Cardiac fibroblast (primary cell): ENCODE measurements at places on chromosomes 7 and 10.
A peak's percentile ranks its signal among the peaks of the same experiment; 100 is the strongest.

GRCh38 chr7:3957472-3958108 lies 656.5 kb downstream of the SDK1 start:
- DNase-seq: no peak

DNA sequence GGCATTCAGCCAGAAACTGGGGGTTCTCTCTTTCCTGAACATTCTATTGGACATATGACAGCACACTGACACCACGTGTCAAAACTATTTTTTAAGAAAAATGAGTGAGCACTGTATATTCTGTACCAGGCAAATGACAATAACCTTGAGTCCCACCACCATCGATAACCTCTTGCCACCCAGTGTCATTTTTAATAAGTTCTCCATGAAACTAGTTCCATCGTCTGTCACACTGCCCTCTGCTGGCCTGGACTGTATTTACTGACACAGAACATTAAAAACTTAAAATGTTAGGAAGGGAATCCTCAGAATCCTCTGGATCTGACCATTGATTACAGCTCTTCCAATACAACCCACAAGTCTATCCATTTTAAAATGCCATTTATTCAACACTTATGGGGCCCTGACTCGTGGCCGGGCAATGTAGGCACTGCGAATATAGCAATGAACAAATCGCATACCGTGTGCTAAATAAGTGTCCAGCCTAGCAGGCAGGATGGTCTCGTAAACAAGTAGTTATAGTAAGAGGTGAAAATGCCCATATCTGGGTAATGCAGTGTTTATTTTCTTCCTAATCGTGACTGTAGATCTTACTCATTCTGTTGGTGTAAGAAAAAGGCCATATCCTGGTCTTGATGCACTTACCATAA lies 35.9 kb upstream of the CACNB2 start:
- peak; percentile 64 for DNase-seq

DNA sequence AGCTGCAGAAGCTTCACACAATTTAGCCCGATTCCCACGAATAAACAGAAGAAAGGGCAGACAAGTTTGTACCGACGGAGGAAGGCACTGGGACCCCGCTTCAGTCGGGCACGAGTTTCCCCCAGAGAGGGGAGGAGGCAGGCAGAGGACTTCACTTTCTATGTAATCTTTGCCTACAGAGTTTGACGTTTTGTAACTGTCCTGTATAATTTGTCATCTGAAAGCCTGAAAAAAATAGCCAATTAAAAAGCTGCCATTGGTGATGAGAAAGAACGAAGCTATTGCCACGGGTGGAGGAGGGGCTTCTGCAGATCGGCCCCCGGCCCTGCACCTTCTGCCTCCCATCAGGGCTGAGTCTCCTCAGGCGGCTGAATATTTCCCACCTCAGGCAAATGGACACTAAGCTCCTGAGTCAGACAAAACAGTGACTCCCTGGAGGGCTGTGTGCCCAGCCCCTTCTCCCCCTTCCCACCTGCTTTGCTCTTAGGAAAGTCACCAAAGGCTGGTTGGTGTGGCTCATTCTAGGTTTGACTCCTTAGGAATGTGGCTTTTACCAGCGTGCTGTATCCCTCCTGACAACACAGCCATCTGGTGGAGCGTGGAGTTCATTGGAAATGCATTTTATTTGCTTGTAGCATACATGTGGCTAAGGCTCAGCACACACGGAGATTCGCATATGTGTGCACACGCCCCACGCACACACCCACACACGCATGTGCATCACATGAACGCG lies 117.4 kb downstream of the VIPR2 start:
- DNase-seq: no peak

DNA sequence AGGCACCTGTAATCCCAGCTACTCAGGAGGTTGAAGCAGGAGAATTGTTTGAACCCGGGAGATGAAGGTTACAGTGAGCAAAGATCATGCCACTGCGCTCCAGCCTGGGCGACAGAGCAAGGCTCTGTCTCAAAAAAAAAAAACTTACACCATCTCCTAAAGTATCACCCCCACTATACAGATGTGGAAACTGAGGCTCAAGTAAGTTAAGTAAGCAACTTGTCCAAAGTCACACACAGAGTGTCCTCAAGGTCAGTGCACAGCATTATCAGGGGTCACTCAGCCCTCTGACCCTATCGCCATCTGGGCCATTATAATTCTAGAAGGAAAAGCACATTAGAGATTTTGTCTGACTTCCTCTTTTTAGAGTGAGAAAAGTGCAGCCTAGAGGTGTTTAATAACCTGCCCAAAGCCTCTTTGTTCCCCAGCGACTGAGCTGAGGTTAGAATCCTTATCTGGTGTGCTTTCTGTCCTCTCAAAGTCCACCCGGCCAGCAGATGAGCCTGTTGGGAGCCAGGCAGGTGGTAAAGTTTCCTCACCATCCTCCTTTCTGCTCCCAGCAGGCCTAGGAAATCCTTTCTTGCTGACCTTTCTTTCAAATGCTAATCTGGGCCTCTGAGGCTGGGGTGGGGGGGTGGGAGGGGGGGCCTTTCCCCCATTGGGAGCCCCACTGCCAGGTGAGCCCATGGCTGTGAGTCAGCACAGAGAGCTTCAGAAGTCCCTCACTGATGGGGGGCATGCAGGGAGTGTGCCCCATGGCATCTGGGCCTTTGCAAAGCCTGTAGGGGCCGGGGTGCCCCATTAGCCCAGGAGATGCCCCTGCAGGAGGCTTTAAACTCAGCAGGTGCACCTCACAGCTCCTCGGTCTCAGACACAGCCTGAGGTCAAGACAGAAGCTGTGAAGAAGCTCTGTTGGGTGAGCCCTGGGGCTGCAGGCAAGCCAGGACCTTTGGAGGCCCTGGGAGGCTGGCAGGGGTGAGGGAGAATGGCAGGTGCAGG lies 12.0 kb upstream of the KCNMA1 start:
- no peak for DNase-seq

- no peak for DNase-seq
These were observed 44.0 kb upstream of the SORBS1 start for GRCh38 chr10:95605163-95605562.

GRCh38 chr7:41816111-41816510 lies 113.2 kb upstream of the INHBA start:
- no peak for DNase-seq

DNA sequence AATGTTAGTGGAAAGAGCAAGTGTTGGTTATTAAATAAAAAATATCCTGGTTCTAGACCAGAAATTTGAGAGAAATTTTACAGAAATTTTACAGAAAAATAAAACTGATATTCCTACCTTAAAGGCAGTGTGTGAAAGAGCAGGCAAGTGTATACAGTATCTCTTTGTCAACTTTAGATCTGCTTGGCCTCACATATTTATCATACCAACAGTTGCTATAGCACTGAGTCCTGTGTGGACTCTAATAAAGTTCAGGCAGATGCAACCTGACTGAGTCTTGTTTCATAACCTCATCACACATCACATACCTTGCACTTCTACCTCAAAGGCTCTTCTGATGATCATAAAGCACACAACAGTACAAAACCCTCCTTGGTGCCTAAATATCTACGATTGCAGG lies 552.4 kb upstream of the PCDH15 start:
- no peak for DNase-seq

DNA sequence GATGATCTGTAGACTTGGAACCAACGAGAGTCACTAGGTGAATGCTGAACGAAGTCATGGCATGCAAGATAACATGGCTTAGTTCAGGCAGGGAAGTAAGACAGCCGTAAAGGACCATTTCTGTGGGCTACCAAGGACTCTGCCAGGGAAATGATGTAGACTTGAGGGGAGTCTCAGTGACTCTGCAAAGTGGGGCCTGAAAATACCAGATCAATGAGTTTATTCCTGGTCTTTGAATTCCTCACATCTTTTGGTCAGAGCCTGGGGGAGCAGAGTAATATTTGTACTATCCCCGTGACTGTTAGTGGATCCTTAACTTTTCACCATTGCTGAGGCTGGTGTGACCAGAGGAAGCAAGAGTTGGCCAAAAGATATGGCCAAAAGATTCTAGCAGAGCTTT lies 60.7 kb upstream of the INHBA start:
- no peak for DNase-seq

GRCh38 chr7:140417456-140418155 lies 13.7 kb downstream of the RAB19 start:
- no peak for DNase-seq

GRCh38 chr10:4887501-4887900 lies 61.5 kb downstream of the AKR1E2 start:
- DNase-seq: no peak

DNA sequence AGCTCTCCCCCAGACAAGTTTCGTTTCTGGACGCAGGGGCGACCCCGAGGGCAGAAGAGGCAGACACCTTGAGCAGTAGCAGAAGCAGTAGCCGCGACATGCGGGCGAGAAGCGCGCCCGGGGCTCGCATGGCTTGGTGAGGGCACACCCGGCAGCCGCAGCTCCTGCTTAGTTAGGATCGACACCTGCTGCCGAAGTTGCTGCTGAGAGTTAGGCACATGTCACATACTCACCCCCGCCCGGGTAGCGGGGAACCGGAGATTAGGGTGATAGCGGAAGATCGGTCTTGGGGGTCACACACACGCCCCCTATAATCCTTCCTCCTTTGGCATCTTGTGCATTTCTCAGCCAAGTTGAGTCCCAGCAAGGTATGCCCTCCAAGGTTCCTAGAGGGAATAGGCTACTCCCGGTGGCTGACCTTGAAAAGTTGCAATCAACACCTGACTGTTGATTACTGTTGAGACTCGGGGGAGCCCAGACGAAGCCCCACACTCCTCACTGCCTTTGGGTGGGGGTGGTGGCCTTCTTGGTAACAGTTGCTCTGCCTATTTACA lies 668 bp downstream of the GPR37 start:
- peak; percentile 1 for DNase-seq

DNA sequence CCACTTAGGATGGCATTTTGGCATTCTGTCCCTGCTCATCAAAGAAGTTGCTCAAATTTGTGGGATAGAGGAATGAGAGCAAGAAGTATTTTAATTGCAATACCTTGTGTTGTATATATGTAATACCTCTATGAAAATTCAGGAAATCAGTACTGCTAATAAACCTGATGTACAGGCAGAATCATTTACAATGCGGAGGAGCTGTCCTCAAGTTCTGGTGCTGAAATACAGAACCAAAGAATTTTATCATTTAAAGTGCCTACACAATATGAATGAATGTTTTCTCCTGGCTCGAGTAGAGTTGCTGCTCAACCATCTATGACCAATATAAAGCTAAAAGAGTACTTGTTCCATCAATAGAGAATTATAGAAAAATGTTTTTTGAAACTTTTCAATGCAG lies 305.8 kb downstream of the PLXNA4 start:
- DNase-seq: peak; percentile 28

DNA sequence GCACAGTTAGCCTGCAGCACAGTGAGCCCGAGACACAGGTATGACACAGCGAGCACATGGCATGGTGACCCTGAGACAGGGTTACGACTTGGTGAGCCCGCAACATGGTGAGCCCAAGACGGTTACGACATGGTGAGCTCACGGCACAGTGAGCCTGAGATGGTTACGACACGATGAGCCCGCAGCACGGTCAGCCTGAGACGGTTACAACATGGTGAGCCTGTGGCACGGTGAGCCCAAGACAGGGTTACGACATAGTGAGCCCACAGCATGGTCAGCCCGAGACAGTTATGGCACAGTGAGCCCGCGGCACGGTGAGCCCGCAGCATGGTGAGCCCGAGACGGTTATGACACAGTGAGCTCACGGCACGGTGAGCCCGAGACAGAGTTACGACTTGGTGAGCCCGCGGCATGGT lies 156.1 kb downstream of the MAD1L1 start:
- no peak for DNase-seq

DNA sequence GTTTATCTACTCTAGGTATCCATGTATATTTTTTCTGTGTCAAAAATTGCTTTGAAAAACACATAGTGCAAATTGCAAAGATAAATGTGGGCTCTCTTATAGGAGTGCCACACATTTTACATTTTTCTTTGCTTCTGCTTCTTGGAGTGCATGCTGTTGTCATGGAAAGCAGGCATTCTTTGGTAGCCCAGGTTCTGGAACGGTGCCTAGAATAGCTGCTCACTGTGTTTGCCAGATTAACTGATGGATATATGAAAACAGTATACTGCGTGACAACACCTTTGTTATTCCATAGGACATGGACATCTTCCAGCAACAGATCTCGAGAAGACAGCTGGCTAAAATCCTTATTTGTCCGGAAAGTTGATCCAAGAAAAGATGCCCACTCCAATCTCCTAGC lies 13.4 kb downstream of the NIPSNAP2 start:
- peak; percentile 68 for DNase-seq
